Mesothelial cell of epicardium (in vitro differentiated cells): ENCODE measurements at places on chromosomes 7 and 10.

DNA sequence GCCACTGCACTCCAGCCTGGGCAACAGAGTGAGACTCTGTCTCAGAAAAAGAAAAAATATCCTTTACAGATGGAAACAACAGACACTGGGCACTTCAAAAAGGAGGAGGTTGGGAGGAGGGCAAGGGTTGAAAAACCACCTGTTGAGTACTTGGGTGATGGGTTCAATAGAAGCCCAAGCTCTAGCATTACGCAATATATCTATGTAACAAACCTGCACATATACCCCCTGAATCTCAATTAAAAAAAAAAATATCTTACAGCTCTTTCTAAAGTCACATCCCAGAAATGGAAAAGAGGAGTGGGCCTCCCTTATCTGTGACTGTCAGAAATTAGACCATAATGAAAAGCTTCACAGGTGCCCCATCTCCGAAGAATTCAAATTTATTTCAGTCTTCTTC, 12.1 kb downstream of the VIM start:
- no peak for DNase-seq

- no peak for DNase-seq
These were observed 172.5 kb downstream of the ARHGAP21 start for GRCh38 chr10:24551161-24551560.

DNA sequence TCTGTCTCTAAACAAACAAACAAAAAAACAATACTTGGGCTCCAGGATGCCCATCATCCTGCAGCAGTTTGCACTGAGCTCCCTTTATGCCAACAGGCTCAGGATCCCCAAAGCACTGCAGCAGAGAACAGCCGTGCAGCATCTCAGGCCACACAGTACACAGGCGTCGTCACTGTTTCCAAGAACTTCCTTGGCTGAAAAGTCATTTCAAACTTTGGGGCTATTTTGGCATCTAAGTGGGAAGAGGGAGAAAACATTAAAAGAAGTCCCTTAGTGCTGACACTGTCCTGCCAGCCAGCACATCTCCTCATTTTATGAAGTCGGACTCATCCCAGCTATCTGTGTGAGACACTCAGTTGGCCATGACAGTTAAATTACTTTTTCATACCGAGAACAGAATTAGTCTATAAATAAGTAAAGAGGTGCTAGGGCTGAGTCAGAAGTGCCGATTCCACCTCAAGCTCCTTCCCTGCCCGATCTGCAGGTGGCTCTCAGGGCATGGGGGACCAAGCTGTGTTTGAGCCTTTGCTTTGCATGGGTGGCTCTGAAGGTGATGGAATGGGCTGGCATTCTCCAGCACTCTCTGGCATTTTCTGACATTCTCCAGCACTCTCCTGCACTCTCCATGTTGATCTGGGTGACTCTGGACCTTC, 68.5 kb downstream of the PTPRN2 start:
- no peak for DNase-seq

- no peak for DNase-seq
These were observed 9.3 kb upstream of the ZC3HAV1L start for GRCh38 chr7:139044813-139045794.

DNA sequence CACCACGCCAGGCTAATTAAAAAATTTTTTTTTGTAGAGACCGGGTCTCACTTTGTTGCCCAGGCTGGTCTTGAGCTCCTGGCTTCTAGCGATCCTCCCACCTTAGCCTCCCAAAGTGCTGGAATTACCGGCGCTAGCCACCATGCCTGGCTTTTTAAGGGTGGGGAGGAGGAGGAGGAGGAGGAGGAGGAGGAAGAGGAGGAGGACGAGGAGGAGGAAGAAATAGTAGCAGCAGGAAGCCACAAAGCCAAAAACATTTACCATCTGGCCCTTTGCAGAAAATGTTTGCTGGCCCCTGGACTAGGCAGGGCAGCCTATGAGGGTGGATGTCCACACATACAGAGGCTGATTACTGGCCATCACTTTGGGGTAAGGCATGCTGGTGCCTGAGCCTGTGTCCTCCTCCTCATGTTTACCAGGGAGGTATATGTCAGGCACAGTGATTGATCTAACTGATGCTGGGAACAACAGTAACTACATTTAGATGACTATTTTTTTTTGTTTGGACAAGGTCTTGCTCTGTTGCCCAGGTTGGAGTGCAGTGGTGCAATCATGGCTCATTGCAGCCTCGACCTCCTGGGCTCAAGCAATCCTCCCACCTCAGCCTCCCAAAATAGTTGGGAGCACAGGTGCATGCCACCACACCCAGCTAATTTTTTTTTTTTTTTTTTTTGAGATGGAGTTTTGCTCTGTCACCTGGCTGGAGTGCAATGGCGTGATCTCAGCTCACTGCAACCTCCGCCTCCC, 122.1 kb downstream of the HIP1 start:
- no peak for DNase-seq

DNA sequence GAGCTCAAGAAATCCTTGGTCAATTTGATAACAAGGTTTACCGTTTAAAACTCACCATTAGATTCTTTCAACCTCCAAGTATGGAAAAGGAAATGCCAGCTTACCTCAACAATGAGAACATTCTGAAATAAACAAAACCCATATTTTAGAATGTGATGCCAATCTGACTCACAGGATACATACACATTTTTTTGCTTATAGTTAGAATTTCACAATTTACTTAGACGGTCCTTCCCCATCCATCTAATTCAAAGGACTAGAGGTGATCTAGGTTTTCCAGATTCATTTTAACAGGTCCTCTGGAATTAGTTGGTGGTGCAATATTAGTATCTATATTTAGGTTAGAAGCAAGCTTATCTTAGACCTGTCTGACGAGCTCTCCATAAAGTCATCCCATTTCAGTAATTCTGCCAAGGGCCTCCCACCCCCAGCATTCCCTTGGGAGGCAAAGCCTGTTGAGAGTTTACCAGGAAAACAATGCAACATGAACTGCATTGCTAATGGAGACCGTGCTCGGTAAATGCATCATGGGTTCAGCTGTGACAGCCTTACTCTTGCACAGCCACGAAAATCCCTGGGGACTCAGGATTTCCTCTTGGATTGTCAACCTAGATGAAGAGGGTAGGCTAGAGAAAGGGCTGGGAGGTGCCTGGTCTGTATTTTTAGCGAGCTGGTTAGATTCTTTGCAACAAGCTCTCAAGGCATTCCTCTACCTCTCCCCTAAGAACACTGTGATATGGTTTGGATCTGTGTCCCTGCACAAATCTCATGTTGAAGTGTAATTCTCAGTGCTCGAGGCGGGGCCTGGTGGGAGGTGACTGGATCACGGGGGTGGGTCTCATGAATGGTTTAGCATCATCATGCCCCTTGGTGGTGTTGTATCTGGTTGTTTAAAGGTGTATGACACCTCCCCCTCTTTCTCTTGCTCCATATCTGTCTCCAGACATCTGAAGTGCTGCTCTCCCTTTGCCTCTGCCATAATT, 93.8 kb downstream of the PRTFDC1 start:
- no peak for DNase-seq

DNA sequence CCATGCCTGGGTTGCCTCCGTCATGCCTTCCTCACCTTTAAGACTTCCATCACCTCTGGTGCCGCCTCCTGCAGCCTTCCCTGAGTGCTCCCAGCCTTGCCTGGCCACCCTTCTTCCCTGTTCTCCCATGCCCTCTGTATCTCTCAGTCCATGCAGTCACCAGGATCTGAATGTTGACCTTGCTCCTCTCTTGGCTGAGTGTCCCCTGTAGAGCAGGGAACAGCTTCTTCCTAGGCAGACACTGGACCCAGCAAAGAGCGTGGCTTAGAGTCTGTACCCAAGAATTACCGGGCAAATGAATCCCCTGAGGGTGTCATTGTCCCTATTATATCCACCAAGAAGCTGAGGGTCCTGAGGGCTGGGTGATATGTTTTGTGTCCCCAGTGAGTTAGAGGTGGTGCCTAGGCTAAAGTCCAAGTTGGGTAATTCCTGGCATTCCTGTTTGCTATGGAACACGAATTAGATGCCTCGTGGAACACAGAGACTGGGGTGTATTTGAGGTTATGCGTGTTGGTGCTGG, 505.6 kb downstream of the RPS24 start:
- DNase-seq, result no peak

GRCh38 chr7:112204499-112205342, 1.5 kb downstream of the DOCK4 start:
- DNase-seq, result no peak
